ENCODE measurements at places on chromosomes 2 and 18.
A peak's percentile ranks its signal among the peaks of the same experiment; 100 is the strongest.

DNA sequence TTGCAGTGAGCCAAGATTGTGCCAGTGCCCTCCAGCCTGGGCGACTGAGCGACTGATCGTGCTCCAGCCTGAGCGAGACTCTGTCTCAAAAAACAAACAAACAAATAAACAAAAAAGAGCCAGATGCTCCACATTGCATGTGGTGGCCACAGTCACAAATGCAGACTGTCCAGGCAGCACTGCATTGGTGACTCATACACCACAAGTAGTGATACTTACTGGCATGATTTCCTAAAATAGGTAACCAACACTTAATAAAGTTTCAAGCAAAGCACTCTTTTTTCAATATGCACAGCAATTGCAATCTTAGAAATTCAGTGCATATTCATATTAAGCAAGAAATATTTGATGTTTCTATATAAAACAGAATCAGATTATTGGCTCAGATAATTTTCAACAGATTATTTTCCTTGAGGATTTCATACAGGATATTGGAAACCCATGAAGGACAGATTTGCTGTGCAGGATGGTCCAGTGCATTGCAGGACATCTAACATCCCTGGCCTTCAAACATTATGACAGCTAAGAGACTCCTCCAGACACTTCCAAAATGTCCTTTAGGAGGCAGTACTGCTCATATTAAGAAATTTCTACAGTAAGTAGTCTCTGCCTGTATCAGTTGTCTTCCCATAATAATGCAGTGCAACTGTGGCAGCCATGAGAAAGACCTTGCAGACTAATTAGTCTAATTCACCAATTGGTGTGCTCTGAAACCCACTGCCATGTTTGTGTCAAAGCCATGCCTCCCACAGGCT is 10.5 kb upstream of the SLC1A4 start:
- DNase-seq, result peak; percentile 29

- DNase-seq, result no peak
These were observed 3.2 kb upstream of the PPM1G start for GRCh38 chr2:27412419-27413152.

- DNase-seq, result no peak
These were observed 22.6 kb downstream of the THSD7B start for GRCh38 chr2:136787970-136788369.

DNA sequence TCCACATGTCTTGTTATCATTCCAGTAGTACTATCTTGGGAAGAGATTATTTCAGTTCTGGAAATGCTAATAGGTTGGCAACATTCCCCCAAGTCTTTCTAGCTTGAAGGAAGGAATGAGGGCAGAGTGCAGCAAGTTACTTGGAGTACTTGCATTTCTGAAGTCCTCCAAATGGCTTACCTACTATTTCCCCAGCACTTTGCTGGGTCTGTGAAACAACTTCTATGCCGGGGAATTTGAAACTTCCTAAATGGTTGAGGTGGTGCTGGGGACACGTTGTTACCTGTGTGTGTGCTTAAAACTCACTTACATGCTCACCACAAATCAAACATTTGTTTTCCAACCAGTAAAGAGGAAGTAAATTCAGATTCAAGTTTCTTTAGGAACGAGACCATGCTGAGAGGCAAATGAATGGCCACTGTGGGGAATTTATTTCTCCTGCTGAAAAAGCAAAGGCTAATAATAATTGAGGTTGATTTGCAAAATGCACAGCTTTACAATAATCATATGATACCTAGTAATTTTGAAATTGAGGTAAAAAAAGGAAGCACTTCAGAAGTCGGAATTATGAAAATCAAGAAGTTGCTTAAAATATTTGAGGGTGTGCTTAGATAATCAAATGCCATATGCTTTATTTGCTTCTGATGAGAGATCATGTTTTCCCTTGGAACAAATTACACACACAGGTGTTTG is 1167.7 kb upstream of the ZEB2 start:
- DNase-seq, result peak; percentile 61
